GM06990 (cell line): ENCODE measurements at places on chromosomes 11 and 22.
A peak's percentile ranks its signal among the peaks of the same experiment; 100 is the strongest.

DNA sequence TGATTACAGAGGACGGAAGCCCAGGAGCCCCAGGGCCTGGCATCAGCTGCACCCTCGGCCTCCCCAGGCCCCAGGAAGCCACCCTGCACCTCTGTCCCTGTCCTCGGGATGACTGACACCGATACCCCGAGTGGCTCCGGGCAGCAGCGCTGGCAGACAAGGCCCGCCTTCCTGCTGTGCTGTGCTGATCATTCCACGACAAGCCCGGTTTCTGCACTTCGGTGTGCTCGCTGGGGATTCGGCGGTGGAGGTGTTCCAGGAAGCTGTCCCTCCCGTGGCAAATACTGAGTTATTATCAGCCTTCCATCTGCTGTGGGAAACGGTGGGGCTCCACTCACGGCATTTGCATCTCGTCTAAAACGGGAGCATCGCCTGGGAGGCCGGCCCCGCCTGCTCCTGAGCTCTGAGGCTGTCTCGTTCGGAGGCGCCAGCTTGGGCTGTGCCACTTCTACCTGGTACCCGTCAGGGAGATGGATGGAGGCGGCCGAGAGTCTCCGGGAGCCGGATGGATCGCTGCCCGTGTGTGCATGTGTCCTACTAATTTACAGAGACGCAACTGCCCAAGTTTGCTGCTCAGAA, 506.1 kb downstream of the BRD1 start:
- DNase-seq: no peak

- no peak for DNase-seq
These were observed 49.7 kb downstream of the EXT2 start for GRCh38 chr11:44145011-44145775.

DNA sequence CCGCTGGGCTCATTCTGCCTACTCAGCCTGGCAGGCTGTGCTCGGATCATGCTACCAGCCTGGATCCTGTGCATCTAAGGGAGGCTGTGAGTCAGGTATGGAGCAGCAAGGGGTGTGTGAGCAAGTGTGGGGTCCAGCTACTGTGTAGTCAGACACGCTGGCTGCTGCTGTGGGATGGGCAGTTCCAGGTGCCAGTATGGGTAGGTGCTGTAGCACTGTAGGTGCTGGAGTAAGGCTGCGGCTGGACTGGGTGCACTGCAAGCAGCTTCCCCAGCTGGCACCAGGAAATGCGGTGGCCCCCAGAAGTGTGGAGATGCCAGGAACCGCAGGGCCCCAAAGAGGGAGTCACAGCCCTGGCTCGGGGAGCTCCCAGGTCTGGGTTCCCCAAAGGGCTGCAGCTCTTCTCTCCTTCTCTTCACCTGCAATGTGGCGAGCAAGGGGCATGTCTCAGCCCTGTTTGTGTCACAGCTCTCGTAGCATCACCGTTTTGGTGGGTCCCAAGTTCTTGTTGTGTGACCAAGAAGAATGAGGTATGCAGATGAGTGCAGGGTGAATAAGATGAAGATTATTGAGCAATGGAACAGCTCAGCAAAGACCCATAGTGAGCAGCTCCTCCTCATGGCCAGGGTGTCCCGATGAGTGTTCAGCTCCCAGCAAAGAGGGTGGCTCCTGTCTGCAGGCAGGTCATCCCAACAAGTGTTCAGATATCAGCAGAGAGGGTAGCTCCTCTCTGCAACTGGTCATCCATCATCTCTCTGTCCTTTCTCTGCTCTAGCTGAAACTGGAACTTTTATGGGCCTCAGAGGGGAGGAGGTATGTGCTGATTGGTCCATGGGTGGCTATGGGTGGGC, 462.9 kb downstream of the TBC1D22A start:
- no peak for DNase-seq

GRCh38 chr11:7892059-7892699, 38.9 kb downstream of the OR10A6 start:
- DNase-seq: peak; percentile 28

DNA sequence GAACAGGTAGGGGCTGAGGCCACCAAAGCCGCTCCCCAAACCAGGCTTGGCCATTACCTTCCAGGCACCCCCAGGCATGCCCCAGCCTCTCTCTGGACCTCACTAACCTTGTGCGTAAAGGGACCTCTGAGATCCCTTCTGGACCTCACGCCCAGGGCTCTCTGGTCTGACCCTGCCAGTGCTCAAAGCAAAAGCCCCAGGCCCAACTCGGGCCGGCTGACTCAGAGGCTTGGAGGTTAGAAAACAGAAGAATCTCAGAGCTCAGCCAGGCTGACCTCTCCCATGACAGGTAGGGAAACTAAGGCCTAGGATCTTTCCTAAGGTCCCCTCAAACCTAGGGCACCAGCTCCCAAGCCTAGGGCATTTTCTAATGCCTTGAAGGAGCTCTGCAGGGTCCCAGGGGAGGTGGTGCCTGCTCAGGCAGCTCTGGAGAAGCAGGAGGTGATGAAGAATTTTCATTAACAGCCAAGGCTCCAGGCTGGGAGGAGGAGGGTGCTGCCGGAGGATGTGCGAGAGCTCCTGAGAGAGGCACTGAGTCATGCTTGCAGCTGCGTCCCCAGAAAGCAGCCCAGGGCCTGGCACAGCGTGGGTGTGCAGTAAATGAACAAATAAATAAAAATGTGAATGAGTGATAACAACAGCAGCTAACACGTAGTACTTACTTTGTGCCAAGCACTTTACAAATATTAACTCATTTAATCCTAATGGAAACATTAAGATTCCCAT, 25.6 kb downstream of the ARRB1 start:
- no peak for DNase-seq

DNA sequence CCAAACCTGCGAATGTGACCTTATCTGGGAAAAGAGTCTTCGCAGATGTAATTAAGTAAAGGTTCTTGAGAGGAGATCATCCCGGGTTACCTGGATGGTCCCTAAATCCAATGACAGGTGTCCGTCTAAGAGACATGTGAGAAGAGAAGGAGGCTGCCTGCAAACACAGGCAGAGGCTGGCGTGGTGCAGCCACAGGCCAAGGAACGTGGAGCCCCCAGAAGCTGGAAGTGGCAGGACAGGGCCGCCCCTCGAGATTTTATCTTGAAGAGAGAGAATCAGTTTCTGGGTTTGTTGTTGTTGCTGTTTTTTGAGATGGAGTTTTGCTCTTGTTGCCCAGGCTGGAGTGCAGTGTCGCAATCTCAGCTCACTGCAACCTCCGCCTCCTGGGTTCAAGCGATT, 33.6 kb downstream of the MRGPRD start:
- no peak for DNase-seq
